ENCODE measurements at places on chromosomes 16 and 17.

GRCh38 chr16:50696126-50696525 lies 2.7 kb downstream of the NOD2 start:
- no peak for DNase-seq

- no peak for DNase-seq
These were observed 237.1 kb downstream of the NTN1 start for GRCh38 chr17:9258115-9259015.

- DNase-seq: no peak
These were observed 161.5 kb downstream of the TMEM132E start for GRCh38 chr17:34740565-34741520.

DNA sequence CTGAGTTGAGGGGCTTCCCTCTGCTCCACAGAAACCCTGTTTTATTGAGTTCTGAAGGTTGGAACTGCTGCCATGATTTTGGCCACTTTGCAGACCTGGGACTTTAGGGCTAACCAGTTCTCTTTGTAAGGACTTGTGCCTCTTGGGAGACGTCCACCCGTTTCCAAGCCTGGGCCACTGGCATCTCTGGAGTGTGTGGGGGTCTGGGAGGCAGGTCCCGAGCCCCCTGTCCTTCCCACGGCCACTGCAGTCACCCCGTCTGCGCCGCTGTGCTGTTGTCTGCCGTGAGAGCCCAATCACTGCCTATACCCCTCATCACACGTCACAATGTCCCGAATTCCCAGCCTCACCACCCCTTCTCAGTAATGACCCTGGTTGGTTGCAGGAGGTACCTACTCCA lies 26.0 kb downstream of the STH start:
- DNase-seq: no peak

GRCh38 chr16:64290461-64290860 lies 831.4 kb downstream of the CDH11 start:
- DNase-seq: no peak

DNA sequence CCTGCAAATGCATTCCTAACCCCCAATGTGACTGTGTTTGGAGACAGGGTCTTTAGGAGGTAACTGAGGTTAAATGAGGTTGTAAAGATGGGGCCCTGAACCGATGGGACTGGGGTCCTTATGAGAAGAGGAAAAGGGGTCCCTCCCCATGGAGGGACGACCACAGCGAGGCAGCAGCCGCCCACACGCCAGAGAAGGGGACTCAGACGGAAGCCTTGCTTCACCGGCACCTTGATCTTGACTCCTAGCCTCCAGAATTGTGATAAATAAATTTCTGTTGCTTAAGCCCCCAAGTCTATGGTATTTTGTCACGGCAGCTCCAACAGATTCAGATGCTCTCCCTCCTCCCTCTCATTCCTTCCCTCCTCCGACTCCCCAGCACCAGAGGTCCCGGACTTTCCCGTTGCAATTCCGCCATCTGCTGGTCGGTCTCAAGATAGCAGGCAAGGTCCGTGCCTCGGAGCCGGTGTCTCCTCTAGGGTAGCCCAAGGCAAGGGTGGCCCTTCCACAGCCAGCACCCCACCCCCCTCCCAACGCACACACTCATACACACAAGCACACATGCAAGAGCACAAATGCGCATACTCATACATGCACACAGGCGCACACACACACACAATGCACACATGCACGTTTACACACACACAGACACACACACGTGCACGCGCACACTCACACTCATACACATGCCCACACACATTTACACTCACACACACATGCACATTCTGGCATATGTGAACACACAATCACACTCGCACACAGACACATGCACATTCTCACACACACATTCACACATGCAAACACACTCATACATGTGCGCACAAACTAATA lies 23.1 kb upstream of the C16orf78 start:
- DNase-seq: no peak

- DNase-seq: no peak
These were observed 22.0 kb downstream of the KPNA2 start for GRCh38 chr17:68057531-68057952.

DNA sequence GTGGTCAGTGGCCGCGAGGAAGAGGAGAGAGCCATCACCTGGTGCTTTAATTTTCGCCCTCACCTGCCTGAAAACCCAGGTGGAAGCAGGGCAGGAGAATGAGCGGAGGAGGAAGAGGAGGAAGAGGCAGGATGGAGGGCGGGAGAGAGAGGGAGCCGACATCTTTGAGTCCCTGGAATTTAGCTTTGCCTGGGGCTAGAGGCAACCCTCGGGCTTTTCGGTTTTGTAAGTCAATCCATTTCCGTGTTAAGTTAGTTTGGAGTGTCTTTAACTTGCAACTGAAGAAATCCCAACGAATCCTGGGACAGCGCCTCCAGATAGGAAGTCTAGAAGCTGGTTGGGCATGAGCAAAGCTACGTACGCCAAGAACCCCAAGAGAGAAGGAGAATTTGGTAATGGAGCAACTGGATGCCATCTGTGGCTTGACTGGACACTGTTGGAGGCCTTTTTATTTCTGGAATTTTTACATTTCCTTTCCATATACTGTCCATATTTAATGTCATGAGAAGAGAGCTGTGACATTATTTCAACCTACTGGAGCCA lies 36.9 kb upstream of the ATP2A3 start:
- DNase-seq: no peak

DNA sequence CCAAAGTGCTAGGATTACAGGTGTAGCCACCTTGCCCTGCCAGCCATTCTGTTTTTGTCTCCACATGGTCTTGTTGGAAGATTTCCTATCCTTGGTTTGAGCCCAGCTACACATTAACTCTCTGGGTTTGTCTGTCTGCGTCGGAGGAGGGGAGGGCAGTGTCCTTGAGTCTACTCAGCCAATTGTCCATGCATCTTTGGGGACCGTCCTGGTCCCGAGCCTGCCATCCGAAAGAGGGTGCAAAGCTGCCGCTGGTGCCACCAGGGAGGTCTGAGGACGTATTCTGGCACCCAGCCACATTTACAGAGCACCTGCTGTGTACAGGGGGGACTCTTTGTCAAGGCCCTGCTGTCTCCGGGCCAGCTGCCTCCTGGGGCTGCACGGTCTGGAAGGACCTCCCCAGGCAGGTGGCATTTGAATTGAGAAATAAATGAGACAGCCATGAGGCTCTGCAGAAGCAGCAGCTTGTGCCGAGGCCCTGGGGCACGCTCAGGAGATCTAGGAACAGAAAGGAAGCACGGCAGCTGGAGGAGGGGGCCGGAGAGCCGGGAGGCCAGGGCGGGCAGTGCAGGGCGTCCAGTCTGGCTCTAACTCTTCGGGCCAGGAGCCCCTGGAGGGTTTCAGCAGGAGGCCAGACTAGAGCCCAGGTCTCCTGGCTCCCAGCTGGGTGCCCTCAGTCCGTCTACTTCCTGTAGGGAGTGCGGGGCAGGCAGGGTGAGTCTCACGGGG lies 1.5 kb downstream of the CYBA start:
- no peak for DNase-seq

DNA sequence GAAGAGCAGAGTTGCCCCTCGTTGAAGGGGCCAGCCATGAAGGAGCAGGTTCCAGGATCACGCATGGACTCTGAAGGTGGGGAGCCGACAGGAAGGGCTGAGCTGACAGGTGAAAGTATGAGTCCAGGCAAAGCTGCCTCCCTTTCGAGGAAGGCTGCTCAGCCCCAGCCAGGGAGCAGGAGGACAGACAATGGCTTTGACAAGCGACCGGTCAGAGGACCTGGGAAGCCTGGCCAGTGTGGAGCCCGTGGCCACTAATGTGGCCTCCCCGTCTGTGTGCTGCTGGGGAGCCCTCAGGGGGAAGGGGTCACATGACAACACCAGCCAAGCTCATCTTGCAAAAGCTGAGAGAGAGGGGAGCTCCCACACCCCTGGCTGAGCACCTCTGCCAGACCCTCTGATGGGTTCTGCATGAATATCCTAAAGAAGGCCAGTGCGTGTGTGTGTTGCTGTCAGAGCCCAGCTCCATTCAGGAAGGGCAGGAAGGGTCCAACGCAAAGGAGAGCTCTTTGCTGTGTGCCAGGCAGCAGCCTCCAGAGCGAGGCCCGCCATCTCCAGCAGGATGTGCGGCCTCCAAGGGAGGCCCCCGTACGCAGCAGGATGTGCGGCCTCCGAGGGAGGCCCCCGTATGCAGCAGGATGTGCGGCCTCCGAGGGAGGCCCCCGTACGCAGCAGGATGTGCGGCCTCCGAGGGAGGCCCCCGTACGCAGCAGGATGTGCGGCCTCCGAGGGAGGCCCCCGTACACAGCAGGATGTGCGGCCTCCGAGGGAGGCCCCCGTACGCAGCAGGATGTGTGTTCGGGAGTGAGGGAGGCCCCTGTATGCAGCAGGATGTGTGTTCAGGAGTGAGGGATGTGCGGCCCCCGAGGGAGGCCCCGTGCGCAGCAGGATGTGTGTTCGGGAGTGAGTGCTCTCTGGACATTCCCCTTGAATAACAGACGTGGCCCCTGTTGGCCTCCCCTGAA lies 102.1 kb upstream of the CHMP6 start:
- DNase-seq: no peak

DNA sequence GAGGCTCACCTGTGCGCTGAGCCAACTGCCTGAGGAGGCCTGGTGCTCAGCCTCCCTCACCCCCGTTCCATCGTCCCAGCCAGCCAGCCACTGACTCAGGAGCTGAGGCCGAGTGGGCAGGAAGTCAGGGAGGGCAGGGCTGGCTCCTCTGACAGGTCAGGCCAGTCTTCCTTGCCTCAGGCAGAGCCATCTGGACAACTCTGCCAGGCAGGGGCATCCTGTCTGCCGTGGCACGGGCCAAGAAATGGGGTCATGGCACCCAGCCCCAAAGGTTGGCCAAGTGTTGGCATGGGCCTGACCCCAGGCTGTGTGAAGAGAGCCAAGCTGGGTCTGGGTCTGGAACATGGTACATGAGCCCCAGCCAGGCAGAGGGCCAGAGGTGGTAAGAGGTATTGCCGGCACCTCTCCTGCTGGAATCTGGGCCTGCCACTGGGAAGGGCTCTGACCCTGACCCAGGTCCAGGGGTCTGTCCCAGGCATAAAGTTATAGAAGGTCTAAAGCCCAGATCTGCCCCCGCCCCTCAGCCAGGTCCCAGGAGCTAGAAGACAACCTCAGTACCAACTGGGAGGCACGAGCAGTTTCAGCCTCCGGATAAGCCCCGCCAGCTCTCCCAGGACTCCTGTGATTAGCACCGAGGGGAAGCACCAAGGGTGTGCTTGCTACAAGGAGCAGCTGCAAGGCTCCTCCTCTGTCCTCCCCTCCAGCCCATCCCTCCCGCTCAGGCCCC lies 2.5 kb upstream of the VASN start:
- no peak for DNase-seq

DNA sequence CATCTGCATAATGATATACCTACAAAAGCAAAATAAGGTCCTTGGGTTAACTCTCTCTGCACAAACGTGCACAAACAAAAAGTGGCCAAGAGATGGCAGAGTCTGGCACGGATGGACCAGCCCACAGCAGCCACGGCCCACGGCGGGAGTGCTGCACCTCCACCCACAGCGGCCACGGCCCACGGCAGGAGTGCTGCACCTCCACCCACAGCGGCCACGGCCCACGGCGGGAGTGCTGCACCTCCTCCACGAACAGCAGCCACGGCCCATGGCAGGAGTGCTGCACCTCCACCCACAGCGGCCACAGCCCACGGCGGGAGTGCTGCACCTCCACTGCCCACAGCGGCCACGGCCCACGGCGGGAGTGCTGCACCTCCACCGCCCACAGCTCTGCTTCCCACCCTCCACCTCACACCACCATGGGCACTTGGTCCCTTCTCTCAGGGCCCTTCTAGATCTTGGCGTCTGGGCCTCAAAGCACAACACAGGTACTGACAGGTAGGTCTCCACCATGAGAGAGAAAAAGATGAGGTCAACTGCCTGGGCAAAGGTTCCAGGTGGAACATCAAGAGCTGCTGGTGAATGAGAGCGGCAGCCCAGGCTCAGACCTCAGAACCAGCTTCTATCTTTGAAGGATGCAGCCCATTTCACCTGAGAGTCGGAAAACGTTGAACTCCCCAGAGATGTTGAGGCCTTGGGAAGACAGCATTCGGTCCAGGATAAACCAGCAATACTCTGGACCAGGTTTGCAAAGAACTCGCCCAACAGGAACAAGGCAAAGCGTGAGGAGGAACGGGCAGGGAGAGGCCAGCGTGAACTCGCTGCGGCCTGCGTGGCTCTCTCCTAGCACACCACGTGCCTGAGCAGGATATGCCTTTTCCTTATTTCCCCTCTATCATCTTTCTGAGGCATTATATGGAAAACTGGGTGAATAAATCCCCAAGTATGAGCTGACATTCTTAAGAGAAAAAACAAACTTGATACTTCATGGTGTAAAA lies 124.5 kb downstream of the ZNF778 start:
- DNase-seq: no peak

GRCh38 chr17:31480067-31480466 lies 88.6 kb downstream of the RAB11FIP4 start:
- DNase-seq: no peak

GRCh38 chr16:11870399-11870798 lies 19.1 kb upstream of the RSL1D1 start:
- no peak for DNase-seq

- no peak for DNase-seq
These were observed 66.4 kb downstream of the KPNA2 start for GRCh38 chr17:68101987-68102314.

- no peak for DNase-seq
These were observed at the start of gene TNFRSF17 for GRCh38 chr16:11964761-11965551. Gene TNFRSF17, plus strand, starts transcription at chr16:11965210. Its CDS starts 115 bp downstream, at chr16:11965325.

DNA sequence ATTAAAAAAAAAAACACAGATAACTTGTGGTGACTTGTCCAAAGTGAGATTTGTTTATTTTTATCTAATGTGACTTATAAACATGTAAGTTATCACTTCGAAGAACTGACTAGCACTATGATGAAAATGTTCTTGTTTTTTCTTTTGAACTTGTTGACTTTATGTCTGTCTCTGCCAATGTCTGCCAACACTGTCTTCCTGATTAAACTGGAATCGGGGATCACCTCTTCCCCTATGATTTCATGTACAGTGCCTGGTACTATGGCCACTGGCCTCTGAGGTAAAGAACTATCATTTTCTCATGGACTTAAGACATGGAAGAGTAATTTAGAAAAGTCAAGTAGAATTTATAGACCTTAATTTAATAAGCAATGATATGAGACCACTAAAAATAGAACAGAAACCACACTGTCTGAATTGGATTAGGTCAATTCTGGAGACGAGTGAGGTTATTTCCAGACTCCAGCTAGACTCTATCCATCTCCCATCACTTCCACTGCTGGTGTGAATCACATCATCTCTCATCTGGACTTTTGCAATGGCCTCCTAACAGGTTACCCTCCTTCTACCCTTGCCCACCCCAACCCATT lies 8.9 kb downstream of the C17orf78 start:
- no peak for DNase-seq

DNA sequence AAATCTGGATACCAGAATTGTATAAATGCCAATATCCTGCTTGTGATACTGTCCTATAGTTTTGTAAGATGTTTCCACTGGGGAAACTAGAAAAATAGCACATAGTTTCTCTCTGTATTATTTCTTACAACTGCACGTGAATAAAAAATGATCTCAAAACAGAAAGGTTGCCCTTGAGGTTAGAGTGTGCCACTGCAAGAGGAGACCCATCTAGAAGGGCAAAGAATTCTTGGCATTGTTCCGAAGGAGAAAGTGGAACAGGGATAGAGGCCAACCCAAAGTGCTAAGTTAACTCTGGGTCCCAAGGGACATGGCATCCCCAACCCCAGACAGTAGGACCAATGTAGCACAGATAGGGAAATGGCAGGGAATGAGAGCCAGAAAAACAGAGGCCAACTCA lies 477.5 kb upstream of the HSBP1 start:
- DNase-seq: no peak

GRCh38 chr17:78962345-78962983 lies 17.3 kb downstream of the LGALS3BP start:
- no peak for DNase-seq

GRCh38 chr16:68113765-68114240 lies 28.6 kb downstream of the NFATC3 start:
- no peak for DNase-seq

- DNase-seq: no peak
These were observed 35.9 kb downstream of the NACA2 start for GRCh38 chr17:61555127-61555566.
